IPS-NIHi11 (cell line): ENCODE measurements at places on chromosomes 1 and 21.

DNA sequence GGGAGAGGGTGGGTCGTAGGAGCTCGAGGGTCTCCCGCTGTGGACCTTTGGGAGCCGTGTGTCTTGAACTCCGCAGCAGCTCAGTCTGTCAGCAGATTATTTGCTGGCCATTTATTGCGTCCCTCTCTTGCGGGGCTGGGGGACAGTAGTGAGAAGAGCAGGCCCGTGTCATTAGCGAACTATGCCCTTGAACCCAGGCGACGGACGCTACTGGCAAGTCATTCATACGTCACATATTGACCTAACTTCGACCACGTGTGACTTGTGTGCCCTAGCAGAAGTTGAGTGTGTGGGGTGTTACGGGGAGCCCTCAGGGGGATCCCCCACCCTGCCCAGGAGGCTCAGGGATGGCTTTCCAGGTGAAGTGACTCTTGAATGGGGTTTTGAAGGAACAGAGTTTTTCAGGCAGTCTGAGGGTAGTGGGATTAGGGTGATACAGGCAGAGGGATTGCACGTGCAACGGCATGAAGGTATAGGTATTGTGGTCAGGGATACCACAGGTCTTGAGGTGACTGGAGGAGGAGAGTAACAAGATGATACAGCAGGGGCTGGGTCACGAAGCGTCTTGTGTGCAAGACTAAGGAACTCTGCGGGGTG, 13.0 kb downstream of the RCC1 start:
- DNase-seq = no peak

- no peak for DNase-seq
Measured at GRCh38 chr21:18368205-18368604, 35.4 kb downstream of the TMPRSS15 start.

GRCh38 chr1:151867765-151868411, 14.4 kb upstream of the THEM5 start:
- no peak for DNase-seq

GRCh38 chr1:79285667-79286066, 279.1 kb upstream of the ADGRL4 start:
- DNase-seq = no peak

- DNase-seq = peak; percentile 43
Measured at GRCh38 chr1:245225322-245226202, 70.8 kb downstream of the KIF26B start.

DNA sequence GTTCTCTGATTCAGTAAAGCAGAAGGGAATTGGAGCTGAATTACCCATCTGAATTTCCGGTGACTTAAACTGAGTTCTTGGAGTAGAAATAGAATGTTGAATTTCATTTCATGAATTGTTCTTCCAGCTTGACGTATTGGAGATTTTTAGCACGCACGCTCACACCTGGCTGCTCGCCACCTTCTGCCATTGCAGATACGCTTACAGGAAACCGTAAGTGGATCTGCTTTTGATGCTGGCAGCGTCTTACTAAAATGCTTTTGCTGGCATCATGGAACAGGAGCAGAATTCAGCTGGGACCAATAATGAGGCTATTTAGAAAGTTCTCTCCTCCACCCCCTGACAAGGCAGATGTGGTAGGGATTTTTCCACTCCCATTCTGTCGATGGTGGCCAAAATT, 17.7 kb upstream of the ELAVL4 start:
- DNase-seq = no peak

DNA sequence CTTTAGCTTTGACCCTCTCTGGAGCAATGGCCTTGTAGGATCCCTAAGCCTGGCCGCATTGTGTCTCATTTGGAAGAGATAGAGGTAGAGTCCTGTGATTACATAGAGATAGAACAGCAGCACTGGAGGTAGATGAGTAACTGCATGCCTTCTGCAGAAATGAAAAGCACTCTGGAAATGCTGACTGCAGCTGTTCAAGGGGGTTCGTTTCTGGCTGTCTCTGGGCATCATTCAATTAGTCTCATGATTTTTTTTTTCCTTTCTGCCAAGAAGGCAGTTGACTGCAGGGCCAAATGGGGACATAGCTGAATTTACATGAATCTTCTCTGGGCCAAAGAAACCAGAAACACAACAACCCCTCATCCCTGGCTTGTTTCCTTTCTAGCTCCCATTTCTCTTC, 28.1 kb upstream of the SNX27 start:
- no peak for DNase-seq

DNA sequence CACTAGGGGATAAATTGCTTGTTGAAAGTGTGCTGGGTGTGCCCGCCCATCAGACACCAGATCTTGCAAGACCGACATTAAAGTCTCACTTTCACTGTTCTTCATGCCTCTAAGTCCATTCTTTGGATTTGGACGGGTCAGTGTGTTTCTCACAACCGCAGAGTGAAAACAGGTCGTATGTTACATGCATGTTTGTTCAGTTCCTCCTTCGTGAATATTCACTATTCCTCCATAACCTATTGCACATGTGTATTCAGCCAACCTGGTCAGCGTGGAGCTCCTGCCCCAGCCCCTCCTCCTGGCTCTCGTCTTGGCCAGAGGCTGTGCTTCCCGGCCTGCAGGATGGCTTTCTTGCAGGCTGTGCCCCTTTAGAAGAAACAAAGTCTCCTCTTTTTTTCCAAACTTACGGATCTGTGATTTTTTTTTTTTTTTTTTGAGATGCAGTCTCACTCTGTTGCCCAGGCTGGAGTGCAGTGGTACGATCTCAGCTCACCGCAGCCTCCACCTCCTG, 2.2 kb upstream of the KRTAP10-6 start:
- DNase-seq = no peak

DNA sequence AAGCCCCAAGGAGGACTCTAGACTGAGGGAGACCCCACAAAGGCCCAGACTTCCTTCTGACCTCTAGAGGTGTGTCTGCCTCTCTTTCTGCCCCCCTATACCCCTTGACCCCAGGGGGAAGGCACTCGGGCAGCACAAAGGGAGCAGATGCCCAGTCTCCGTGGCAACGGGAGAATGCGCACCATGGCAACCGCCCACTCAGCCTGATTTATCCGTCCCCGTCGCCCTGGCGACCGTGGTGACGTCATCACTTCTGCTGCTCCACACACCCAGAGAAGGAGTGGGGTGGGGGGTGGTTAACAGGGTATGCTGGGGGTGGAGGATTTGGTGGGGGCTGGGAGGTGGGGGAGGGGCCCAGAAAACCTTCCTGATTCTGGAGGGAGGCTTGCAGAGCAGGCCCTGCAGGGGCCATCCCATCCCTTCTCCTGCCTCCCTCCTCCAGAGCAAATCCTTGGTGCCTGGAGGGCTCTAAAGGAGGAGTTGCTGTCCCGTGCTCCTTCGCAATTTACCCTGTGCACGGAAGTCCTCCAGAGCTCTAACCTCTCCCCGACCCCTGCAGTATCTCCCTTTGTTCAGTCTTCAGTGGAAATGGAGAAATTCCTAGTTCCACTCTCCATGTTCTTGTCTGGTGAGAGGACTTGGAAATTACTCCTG, 6.3 kb downstream of the CELF3 start:
- peak; percentile 68 for DNase-seq

- DNase-seq = peak; percentile 70
Measured at GRCh38 chr21:33019885-33020557, 5.7 kb upstream of the OLIG2 start.

DNA sequence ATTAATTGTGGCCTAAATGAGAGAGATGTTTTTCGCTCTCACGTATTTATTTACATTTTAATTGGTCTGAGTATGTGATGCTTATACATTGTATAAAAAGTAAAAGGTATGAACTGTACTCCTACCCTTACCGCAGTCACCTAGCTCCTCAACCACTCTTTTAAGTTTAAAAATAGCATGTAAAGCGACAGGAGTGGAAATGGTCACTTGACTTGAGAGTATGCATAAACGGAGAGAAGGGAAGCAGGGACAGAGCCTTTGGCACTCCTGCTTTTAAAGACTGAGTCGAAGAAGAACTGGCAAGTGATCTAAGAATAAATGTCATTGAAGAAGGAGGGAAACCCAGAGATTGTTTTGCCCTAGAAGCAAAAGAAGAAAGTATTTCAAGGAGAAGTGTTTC, 11.5 kb upstream of the DDX59 start:
- no peak for DNase-seq

GRCh38 chr21:45618846-45619485, 24.6 kb upstream of the PCBP3 start:
- DNase-seq = no peak

GRCh38 chr1:46515576-46515975, 25.9 kb downstream of the DMBX1 start:
- DNase-seq = no peak

- DNase-seq = no peak
Measured at GRCh38 chr1:195185321-195185720, 1422.9 kb downstream of the KCNT2 start.
